ENCODE measurements at places on chromosomes 5 and 9.

GRCh38 chr9:137807721-137808703 lies 69.6 kb upstream of the CACNA1B start:
- DNase-seq, result no peak

- DNase-seq, result no peak
Observed at GRCh38 chr5:15794052-15794985, 294.3 kb downstream of the FBXL7 start.

- no peak for DNase-seq
Observed at GRCh38 chr9:134959971-134960310, 42.2 kb upstream of the FCN1 start.

DNA sequence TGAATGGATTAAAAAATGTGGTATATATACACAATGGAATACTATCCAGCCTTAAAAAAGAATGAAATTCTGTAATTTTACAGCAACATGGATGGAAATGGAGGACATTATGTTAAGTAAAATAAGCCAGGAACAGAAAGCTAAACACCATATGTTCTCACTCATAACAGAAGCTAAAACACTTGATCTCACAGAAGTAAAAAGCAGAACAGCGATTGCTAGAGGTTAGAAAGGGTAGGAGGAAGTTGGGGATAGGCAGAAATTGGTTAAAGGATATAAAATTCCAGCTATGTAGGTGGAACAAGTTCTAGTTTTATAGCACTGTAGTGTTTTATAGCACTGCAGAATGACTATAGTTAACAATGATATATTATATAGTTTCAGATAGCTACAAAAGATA lies 15.8 kb downstream of the MARCHF3 start:
- no peak for DNase-seq

GRCh38 chr5:142072488-142072887 lies 36.1 kb upstream of the NDFIP1 start:
- DNase-seq, result no peak

DNA sequence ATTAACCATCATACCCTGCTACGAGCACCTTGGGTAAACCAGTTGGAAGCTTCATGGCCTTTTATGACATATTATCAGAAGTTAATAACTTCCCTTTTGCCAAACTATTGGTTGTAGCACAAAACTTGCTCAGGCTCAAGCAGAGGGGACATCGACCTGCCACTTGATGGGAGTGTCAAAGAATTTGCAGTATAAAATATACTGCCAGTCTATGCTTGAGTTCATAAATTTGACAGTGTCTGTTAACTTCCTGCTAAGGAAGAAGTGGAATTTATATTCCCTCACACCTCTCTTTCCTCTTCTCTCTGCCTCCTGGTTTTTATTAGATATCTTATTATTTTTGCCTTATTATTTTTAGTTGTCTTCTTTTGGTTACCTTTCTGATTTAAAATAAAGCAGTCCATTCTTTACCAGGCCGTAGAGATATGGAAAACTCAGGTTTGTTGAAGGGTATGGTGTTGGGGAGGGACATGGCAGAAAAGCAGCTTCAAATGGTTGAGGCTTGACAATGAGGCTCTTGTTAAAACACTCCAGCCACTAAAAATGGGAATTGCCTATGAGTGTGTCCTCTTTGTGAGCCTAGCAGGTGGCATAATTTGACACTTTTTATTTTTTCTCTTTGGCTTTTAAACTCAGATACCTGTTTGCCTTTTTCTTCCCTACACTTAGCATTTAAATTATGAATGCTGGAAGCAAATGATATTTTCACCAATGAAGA lies 298.0 kb downstream of the DOCK8 start:
- DNase-seq, result peak; percentile 46

GRCh38 chr5:107085572-107085971 lies 585.2 kb downstream of the EFNA5 start:
- no peak for DNase-seq

GRCh38 chr9:107878462-107878861 lies 388.9 kb upstream of the KLF4 start:
- DNase-seq, result no peak

DNA sequence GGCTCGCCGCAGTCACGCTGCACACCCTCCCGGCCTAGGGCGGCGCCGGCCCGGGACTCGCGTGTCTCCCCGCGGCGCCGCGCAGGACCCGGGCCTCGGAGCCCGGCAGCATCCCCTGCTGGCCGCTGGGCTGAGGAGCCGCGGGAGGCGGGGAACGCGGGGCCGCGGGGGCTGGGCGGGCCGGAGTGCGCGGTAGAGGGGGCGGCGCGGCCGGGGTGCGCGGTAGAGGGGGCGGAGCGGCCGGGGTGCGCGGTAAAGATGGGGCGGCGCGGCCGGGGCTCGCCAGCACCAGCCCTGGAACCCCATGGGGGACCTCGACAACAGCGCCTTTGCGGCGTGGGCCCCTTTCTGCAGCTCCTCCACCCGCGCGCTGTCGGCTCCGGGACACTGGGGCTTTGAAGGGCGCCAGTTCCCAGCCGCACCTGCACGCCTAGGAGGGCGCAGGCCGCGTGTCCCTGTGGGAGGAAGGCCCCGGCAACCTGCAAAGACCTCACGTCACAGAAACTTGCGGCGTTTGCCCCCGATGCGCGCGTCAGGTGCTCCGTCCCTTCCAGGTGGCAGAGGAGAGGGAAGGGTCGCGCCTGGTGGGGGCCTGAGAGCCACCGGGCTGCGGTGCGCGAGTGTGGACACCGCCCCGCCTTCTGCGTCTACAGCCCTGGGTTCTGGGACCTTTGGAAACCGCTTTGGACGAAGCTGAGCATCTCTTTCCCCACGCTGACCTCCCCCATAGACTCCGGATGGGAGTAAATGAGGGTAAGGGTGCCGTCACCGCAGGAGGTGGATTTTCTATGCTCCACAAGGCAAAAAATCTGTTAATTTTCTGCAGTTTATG lies 49.6 kb downstream of the NSUN2 start:
- DNase-seq, result peak; percentile 44

GRCh38 chr9:112159781-112160180 lies 15.3 kb downstream of the SUSD1 start:
- DNase-seq, result no peak

- no peak for DNase-seq
Observed at GRCh38 chr9:13284011-13284410, 4.5 kb upstream of the MPDZ start.

Data from NCI-H1436 (cell line).